Trophoblast cell (in vitro differentiated cells and primary cell): ENCODE measurements at places on chromosomes 13 and 19.

DNA sequence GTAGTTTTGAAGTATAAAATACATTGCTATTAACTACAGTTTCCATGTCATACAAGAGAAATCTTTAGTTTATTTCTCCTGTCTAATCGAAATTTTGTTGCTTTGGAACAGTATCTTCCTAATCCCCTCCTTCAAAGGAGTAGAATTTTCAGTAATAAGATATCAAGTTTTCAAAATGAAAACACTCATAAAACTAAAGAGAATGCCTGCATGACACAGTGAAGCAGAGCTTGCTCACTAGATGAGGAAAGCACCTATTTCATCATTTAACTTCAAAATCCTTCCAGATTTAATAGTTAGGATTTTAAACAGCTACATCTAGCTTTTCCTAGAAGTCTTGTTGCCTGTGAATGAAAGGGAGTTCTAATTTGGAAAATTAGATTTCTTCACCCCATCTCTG lies 80.8 kb downstream of the TNFSF11 start:
- peak; percentile 52 for DNase-seq

DNA sequence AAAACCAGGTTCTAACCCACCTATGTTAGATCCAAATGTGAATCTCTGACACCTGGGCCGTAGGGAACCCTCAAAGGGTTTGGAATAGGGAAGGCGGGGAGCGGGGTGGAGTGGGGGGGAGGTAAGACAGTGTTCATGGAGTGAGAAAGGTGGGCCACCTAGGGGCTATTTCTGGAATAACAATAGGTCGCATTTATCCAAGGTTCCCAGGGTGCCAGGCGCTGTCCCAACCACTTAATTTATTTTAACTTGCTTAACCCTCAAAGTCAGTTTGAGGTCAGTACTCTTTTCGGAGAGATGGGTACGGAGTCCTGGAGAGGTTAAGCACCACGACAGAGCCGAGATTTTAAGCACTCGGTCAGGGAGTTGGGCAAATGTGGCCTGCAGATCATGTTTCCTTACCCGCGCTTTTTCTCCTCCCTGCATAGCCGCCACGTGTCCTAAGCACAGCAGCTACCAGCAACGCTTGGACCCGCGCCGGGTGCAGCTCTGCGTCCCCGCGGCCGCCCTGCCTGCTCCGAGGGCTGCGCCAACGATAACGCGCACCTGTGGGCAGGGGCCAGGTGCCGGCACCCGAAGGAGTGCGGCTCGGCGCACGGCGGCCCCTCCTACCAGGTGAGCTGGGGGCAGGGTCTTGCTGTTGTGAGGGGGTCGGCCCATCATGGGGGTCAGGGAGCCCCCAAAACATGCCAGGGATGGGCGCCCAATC lies 25.0 kb upstream of the FXYD3 start:
- DNase-seq, result peak; percentile 29

GRCh38 chr13:111117289-111117688 lies 2.2 kb downstream of the ARHGEF7 start:
- no peak for DNase-seq

DNA sequence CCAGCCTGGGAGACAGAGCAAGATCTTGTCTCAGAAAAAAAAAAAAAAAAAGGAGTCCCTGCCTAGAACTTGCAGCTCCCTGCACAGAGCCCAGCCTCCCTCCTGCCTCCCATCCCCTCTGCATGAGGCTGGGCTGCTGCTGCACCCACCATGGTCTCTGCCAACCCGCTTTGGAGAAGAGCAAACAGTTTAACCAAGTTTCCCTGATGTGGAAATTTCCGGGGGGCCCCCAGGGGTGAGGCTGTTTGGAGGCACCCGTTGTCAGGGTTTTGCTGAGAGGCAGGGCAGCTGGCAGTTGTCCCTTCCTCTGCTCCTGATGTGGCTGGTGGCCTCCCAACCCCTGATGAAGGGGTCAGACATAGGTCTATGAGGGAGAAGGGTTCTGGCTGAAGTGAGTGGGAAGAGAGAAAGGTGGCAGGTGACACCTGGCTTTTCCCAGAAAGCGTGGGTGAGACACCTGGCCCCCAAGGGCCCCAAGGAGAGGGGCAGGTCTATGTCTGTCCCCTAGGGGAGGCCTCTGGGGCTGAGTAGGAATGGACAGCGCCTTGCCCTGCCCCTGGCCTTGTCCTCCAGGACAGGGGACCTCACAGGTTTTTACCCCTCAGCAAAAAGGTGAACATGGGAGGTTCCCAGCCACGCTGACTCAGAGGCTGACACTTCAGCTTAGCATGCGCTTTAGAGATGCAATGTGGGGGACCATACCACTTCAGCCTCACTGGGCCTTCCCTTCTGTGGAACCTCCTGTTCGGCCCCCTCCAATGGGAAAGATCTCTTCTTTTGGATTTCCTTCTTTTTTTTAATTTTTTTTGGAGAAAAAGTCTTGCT lies 5.5 kb downstream of the LRP3 start:
- no peak for DNase-seq

DNA sequence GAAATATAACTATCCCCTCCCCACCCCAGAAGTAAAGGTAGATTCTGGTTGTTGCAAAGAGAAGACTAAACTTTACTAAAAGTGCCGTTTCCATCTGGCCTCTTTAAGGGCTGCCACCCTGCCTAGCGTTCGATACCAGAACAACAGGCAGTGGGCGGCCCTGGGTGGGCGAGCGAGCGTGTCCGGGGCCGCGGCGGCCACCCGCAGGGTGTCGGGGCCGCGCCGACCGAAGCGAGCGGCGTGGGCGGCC lies 2.6 kb downstream of the FGF9 start:
- no peak for DNase-seq

DNA sequence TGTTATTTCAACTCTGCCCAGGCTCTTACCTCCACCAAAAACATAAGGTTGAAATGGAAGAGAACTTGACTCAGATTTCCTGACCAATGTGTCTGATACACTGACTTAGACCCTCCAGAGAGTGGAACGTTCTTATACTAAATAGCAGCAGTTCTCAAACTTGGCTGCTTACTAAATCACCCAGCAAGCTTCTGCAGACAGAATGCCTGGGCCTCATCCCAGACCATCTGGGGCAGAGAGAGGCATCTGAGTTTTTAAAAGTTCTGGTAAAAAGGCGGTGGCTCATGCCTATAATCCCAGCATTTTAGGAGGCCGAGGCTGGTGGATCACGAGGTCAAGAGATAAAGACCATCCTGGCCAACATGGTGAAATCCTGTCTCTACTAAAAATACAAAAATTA lies 46.3 kb downstream of the NEK5 start:
- no peak for DNase-seq

DNA sequence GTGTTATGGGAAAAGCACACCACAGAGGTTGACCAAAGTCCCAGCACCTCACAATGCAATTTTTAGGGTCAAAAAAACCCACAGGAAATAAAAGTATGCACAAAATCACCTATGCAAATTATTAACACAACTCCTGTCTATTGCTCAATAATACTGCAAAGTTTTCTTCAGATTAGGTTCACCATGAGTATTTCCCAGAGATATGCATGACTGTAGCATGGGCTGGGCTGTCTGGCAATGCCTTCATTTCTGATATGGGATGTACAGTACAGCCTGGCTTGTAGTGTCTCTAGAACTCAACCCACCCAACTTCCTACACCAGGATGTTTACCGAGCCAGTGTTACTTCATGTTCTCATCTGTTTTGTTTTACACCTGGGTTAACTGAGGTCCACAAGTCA lies 698.7 kb upstream of the ARGLU1 start:
- DNase-seq, result no peak

DNA sequence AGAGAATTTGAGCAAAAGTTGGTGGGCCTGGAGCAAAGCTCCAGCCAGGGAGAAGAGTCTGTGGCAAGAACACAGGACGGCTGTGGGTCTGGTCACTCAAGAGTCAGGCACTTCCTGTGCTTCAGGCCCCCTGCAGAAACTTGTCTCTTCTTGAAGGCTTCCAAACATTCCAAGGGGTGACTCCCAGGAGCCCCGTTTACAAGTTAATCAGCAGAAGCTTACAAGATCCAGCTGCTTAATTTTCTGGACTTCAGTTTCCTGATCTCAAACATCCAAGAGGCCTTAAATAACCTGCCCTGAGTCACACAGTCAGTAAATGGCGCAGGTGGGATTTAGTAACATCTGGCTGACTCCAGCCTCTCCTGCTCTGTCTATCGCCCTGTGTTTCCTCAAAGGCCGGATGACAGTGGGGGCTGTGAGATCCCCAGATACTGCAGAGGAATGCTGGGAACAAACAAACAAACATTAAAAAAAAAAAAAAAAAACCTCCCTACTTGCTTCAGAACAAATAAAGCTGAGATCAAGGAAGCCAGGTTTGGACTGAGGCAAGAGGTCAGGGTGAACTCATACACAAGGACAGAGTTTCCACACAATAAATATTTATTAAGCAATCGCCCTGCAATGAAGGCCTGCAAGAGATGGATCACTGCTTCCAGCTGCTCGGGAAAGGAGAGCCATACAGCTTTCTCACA lies 175.4 kb upstream of the RFC3 start:
- peak; percentile 95 for DNase-seq
